ENCODE measurements at places on chromosomes 7 and 10.

DNA sequence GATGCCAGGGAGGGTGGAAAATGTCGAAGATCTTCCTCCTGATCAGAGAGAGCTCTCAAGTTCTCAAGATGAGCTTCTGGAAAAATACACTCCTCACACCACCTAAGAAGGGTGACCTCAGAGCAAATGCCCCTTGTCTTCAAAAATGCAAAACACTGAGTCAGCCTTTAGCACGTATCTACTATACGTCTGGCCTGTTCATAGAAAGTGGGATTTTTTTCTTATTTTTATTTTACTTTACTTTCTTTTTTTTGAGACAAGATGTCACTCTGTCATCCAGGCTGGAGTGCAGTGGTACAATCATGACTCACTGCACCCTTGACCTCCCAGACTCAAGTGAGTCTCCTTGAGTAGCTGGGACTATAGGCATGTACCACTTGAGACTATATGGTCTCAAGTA is 57.1 kb downstream of the AFAP1L2 start:
- no peak for DNase-seq

DNA sequence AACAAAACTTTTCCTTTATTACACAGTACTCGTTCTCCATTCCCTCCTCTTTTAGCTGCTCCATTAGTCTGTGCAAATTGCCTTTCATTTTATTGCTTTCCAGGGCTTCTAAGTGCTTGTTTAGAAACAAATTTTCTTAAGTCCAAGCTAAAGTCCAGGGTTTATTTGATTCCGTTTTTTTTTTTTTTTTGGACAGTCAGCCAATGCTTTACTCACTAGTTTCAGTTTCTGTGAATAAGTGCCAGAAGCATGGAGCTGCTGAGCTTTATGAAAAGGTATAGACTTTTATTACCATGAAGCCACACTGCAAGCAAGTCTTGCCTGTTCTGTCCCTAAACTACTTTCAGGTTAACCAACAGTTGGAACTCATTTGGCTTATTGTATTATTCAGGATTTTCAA is 455.0 kb downstream of the GFRA1 start:
- no peak for DNase-seq

DNA sequence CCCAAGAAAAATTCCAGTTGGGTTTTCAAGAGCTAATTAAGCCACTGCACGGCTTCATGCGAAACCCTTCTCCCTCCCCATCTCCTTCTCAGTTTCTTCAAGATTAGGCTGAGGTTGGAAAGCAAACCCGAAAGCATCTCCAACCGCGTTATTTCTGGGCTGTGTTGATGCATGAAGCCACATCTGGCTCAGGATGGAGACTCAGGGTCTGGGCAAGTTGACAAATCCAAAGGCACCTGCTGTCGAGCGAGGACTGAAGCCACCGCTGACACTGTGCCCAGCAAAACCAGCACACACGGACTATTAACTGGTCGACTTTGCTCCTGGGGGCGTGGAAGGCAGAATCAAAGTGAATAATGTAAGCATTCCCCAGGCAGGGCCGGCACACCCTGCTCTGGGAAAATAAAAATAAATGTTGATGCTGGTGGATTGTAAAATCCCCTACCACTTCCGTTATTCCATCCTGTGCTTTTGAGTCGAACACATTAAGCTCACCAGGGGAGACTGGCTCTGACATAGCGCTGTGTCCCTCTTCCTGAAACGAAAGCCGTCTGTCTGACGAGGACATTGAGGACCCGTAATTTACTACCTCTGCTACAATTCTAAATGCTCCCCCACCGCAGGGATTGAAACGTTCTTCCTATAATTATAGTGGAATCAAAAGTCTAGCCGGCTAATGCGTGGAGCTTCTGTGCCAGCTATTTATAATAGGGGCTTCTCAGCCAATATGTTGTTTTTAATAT is 269.8 kb downstream of the ADARB2 start:
- DNase-seq = no peak

GRCh38 chr10:17923728-17924127 is 28.0 kb upstream of the SLC39A12 start:
- no peak for DNase-seq

DNA sequence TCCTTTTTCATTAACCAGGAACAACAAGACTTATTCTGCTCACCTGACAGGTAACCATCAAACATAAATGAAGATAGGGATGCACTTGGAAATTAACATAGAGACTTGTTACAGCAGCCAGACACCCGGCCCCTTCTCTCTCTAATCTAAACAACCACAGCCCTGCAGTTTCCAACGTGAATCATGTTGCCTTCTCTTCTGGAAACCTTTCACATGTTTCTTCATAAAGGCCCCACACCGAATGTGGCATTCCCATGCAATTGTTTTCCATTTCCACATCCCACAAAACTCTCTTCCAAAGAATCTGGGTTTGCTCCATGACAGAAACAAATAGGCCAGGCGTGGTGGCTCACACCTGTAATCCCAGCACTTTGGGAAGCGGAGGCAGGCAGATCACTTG is 15.0 kb upstream of the WDR86 start:
- no peak for DNase-seq

Data from NCI-H2107 (cell line).